ENCODE measurements at places on chromosomes 2 and 18. TPM values are rescaled to one million over a fixed set of nuclear protein-coding genes. Genes with fewer than 3 reads are reported as not detected.

- no peak for DNase-seq
Measured at GRCh38 chr2:14761118-14761517, 128.6 kb downstream of the LRATD1 start.

DNA sequence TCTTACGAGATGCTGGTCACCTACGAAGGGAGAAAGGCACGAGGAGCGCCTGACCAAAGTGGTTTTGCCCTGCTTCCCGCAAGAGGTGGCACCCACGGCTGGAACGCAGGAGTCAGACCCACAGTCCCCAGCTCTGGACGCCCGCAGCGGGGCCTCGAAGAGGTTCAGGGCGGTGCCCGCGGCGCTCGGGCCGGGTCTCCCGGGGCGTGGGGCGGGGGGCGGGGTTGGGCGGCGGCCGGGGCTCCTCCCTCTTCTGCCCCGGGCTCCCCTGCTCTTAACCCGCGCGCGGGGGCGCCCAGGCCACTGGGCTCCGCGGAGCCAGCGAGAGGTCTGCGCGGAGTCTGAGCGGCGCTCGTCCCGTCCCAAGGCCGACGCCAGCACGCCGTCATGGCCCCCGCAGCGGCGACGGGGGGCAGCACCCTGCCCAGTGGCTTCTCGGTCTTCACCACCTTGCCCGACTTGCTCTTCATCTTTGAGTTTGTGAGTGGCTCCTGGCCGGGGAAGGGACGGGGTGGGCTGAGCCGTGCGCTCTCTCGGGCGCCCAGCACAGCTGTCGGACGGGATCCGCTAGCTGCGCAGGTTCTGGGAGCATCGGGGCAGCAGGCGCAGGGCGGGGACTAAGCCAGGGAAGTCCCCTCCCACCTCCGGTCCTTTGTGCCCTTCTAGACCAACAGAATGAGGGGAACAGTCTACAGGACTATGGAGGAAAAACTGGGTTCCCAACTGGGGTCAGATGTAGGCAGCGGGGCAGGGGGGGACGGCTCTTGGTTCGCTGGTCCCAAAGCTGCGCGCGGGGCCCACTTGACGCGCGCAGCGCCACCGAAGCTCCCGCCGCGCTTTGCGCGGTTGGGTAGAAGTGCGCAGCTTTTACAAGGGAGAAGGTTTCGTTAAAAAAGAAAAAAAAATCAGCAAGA lies at the start of gene MAL:
TSS of gene MAL (plus strand) at position 303 of the 914 bp plus-strand sequence. CDS start at position 388, 85 bp downstream.
- no peak for DNase-seq

DNA sequence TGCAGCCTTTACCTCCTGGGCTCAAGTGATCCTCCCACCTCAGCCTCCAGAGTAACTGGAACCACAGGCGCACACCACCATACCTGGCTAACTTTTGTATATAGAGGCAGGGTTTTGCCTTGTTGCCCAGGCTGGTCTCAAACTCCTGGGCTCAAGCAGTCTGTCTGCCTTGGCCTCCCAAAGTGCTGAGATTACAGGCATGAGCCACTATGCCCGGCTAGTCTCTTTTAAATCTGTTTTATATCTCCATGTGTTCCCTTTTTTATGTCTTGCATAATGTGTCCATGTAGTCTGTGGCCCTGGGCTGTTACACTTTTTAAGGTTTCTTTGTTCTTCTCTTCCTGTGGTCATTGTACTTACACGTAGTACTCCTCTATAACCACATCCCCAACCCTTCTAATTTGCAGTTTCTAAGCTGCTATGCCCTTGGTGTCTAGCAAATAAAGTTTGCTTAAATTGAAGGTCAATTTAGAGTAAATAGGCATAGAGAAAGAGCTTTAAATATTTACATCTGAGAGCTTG lies 168.2 kb downstream of the MCFD2 start:
- DNase-seq = peak; percentile 32

GRCh38 chr2:24704692-24705091 lies 88.5 kb downstream of the PTRHD1 start:
- no peak for DNase-seq

GRCh38 chr2:173589604-173590275 lies 235.1 kb downstream of the CDCA7 start:
- DNase-seq = no peak

The DSC3 gene
- 0.05 TPM for total RNA-seq

Measured in SK-MEL-5 (cell line).